ENCODE measurements at places on chromosomes 12 and 14.

DNA sequence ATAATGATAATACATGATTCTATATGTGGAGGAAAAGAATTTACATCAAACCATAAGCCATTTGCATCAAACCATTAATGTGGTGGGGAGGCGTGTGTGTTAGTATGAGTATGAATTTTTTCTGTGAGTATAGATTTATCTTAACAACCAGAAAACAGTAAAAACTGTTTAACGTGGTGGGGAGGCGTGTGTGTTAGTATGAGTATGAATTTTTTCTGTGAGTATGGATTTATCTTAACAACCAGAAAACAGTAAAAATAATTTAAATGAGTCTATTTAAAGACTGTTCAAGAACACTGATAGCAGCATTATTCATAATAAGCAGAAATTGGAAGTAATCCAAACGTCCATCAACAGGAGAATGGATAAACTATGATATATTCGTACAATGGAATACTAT lies 9.1 kb upstream of the MSI1 start:
- no peak for DNase-seq

DNA sequence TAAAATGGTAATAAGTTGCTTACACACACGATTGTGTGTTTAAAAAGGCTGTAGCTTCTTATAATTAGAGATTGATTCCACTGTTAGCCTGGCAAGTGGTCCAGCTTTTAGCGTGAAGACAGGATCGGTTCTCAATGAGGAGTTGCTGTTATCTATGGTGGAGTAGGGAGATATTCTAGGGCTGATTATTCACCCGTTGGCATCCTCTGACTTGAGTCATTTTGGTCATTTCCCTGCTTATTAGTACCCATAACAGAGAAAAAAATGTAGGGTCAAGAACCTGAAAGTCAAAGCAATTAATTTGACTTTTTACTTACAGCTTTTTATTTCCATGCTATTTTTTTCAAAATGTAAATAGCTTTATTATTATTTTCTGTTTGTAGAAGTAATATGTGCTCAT lies 76.0 kb downstream of the KCNK13 start:
- DNase-seq = no peak

DNA sequence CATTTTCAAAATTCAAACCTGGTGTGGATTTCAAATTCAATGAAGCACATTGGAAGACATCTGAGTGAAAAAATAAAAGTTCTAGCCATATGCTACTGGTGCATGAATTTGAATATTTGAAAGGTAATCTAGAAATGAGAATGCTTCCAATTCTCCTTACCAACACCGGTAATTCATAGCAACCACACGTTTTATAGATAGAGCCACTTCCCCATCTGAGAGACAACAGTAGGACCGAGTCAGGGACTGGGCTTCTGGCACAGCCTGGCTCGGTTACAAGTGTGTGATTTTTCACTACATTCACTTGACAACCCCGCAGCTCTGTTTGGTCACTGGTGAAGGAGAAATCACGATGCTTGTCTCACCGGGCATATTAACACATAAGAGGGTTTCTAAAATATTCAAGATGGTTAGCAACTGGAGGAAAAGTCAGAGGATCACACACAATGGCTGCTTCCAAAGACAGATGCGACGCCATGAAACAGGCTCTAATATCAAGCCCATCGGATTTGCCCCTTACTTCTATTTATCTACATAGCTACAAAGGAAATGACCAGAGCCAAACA lies 86.5 kb upstream of the FOXN3 start:
- DNase-seq = no peak

DNA sequence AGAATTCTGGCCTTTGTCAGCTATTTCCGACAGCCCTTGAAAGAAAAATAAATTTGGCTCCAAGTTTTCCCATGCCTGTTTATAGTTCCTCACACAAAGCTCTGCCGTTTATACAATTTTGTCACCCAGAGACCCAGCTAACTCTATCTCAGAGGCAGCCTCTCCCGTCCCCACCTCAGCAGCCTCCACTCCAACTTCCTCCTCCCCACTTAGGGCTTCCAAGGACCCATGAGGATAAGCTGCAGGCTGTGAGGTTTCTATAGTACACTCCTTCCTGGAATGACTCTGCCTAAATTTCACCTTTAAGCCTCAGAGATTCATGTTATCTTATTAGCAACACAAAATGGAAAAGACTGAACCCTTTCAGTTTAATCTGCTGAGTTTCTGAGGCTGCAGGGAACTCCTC lies 71.8 kb downstream of the TTC9 start:
- DNase-seq = no peak

DNA sequence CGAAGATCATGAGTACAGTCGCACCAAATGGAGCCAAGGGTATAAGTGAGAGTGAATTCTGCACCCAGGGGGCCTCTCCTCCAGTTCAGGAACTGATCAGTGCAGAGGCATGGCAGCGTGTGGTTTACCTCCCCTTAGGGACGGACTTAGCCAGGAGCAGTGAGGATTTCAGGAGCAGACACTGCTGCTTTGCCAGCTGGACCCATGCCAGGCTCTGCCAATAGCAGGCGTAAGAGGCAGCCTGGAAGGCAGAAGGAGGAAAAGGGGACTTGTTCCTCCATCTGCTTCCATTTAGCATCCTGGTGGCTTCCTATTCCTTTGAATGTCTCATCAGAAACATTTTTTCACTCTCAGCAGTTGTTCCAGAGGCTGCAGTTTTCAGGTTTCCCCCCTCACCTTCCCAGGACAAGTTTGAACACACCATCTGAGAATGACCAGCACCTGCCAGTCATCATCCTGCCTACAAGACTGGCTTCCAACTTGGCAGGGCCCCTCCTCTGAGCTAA lies 137.0 kb upstream of the LMNTD1 start:
- DNase-seq = no peak

GRCh38 chr12:6934110-6934509 lies 6.4 kb downstream of the ATN1 start:
- no peak for DNase-seq

DNA sequence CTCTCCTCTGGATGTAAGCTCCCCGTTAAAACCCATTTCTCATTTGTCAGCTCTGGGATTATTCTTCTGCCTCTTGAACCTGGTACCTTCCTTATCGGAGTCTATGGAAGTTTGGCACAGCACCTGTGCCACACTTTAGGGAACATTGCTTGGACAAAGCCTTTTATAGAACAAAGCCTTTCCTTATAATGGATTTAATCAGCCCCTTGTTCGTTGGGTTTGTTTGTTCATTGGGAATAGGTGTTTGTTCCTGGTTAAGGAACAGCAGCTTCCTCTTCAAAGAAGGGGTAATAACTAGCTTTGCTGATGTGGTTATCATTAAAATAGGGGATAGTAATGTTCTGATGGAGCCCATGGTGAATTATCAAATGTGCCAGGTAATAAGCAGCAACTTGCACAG lies 70.4 kb downstream of the NRXN3 start:
- DNase-seq = no peak

DNA sequence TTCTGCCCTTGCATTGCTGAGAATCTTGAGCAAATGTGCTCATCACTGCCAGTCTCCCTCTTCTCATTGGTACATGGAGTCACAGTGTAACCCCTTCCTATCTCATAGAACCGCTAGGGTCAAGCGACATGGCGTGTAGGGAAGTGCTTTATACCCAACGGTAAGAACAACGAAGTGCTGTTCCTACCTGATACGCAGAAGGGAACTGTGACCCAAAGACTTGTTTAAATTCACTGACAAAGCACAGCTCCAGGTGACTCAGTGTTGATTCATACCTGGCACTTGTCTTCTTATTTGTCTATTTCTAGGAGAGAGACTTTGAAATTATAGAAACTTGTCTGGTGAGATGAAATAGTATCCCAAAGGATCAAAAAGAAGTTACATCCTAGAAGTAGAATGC lies 53.7 kb downstream of the FBXL14 start:
- no peak for DNase-seq

DNA sequence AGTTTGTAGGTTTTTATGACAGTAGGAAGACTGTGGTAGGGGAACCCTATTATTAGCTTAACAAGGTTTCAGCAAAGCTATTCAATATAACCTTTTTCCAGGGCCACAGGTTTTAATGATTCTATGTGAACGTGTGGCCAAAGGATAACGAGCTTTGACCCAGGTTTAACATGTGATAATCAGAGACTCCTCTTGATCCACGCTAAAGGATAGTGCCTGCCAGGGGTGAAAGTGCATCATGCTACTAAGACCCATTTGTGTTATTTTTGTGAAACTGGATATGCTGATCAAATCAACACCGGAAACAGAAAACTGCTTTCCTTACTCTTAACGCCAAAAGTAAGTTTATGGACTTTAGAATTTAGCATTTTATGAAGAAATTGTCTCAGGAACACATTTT lies 909 bp upstream of the TAOK3 start:
- no peak for DNase-seq

- no peak for DNase-seq
These were observed 57.5 kb downstream of the SOS2 start for GRCh38 chr14:50173891-50174290.

- DNase-seq = no peak
These were observed 43.1 kb upstream of the A2ML1 start for GRCh38 chr12:8779281-8779680.

DNA sequence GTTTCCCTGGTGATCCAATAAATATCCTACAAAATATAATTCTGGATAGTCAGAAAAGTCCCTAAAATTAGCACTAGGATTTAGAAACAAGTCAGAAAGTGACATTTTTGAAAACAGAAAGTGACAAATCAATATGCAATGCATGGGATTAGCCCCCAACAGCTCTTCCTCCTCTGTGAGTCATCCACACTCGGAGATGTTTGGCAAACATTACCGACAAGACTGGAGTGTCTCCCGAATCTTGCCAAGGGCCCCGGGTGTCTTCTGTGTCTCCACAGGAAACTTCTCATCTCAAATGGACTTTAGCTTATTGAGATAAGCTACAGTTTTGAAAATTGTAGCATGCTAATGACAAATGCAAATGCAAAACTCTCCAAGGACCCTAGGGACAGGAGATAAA lies 398.9 kb upstream of the CCDC196 start:
- no peak for DNase-seq

DNA sequence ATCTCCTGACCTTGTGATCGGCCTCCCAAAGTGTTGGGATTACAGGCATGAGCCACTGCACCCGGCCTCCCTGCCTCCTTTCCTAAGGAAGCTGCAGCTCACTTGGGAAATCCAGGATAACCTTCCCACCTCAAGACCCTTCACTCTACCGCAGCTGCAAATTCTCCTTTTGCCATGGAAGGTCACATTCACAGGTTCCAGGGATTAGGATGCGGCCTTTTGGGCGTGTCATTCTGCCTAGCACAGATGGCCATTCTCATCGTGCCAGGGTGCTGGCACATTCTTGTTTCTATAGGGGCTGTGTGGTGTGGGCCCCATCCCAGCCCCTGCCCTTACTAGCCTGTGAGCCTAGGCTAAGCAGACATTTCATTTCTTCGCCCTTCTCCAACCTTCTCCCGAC lies 219.9 kb downstream of the CHST11 start:
- DNase-seq = no peak

DNA sequence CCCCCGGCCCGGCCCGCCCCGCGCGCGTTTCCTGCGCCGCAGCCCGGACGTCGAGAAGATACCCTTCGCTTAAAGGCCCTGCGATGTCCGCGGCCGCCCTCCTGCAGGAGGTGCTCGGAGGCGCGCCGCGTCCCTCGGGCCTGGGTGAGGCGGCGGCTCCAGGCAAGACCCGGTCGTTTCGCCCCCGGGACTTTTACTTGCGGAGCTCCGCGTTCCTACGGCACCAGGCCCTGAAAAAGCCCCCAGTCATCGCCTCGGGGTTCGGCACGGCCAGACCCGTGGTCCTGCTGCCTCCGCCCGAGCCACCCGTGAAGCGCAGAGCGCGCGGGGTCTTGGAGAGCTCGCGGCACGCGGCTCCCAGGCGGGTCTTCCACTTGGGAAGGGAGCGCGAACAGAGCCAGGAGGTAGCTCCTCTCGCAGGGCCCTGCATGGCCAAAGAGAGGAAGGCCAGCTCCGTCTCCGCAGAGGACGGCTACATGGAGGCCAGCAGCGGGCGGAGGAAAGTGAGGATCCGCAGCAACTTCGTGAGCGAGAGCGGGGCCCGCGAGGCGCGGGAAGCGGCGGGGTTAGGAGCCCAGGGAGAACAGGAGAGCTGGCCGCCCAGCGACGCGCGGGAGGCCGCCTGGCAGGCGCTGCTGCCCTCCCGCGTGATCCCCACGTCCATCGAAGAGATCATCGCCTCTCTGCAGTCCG lies 26.9 kb downstream of the TTC6 start:
- DNase-seq = no peak

GRCh38 chr14:68459480-68460136 lies 333.3 kb downstream of the ZFP36L1 start:
- DNase-seq = no peak

DNA sequence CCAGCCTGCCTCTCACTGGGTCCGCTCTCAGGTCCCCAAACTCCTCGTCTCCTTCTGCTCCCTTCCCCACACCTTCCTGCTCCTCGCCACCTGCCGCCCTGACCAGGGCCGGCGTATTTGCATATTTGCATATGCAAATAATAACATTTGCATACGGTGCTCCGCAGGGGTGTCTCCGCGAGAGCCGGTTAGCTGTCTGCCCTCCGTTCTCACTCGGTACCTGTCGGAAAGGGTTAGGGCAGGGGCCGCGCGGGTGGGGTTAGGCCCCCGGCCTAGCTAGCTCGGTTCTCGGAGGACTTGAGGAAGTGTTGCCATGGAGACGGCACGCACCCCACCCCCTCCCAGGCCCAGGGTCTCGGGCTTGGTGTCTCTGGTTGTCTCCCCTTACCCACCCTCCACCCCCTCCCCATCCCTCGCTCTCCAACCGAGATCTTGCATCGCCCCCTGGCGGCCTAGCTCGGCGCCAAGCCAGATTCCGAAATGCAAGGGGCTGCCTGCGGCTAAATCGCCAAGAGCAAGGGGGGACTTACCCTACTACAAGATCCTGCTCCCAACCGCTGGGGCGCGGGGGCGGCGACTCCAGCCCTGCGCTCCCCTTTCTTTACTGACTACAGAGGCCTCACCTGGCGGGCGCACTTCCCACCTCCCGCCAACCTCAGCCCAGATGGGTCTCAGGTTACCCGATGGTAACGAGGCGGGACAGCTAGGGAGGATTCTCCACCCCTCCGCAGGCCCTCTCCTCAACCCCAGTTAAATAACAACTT lies 8.1 kb downstream of the STAC3 start:
- DNase-seq = peak; percentile 86

DNA sequence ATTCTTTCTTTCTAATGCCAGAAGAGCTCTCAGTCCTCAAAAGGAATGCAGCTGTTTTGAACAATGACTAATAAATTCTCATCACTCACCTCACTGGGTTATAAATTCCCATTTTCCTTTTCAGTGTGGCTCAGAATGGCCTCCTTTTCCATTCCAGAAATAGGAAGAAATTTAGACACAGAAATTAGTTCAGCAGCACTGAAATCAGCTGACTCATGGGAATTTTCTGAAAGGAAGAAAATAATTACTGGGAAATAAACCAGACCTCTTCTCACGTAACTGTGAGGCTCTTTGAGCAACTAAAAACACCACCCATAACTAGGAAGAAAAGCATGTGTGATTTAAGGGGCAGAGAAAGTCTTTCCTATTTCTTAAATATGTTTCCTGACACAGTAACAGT lies 23.8 kb downstream of the CD163 start:
- no peak for DNase-seq

DNA sequence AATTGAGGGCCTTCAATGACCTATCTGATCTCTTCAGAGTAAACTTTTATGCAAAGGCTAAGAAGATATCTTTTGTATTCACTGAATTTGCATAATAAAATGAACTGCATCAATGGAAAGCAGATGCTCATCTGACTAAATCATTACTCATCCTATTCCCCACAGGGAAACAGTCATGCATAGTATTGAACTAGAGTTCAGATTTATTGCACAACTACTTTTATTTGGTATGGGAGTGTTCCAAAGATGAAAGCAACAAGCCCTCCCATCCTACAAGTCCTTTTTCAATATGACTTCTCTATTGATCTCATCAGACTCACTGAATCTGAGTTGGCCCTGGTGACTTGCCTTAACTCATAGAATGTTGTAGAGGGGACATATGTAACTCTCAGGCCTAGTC lies 159.8 kb downstream of the KITLG start:
- no peak for DNase-seq

Measured in HuH-7 (cell line).